ENCODE measurements at places on chromosomes 3 and 15.
A peak's percentile ranks its signal among the peaks of the same experiment; 100 is the strongest.

GRCh38 chr15:50377867-50378751 is 23.1 kb upstream of the GABPB1 start:
- no peak for DNase-seq

- DNase-seq: no peak
Observed at GRCh38 chr3:63841704-63842103, 21.9 kb downstream of the THOC7 start.

DNA sequence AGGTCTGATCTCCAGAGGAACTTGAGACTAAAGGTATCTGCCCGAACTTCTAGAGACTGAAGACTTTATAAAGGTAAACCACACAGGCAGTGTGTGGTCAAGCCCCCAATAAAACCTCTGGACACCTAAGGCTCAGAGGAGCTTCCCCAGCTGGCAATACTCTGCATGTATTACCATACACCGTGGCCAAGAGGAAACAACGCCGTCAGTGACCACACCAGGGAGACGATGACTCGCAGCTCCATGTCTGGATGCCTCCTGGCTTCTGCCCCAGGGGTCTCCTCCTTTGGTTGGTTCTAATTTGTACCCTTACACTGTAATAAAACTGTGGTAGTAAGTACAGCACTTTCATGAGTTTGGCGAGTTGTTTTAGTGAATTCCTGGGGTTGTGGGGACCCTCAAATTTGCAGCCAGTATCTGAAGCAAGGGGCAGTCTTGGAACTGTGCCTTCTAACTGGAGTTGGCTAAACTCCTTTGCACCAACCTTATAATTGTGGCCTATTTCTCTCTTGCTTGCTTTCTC is 32.1 kb upstream of the BCL2L10 start:
- DNase-seq: no peak

DNA sequence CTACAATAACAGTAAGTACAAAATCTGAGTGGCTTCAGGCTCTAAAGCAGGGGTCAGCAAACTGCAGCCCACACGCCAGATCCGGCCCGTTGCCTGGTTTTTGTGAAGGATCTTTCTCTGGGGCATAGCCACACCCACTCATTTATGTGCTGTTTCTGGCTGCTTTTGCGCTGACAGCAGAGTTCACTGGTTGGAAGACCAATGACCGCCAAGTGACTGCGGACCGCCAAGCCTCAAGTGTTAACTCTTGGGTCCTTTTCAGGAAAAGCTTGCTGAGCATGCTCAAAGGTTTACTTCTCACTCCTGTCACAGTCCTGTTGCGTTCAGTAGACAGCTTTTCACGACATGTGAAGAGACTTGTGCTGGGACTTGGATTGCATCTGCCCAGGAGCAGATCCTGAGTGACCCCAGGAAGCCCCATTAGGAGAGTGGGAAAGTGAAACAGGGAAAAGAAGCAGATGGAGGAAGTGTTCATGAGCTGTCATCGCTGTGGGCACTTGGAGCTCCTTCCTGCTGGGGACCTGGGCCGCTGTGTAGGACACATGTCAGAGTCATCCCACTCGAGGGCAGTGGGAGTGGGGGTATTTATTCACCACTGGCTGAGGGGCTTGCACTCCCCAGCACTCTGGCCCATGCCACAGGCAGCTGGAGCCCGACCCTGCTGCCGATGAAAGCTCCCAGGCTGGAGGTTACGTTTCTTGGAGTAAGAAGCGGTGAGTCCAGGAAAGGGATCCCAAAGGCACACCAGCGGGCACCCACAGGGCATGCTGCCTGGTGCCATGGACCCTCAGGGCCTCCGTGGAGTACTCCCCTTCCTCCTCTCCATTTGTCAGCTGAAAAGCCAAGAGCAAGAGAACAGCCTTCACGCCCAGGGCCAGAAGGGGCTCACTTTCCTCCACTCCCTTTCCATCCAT is 249.1 kb downstream of the PLCL2 start:
- DNase-seq: peak; percentile 59

GRCh38 chr3:185549651-185550111 is 2.7 kb downstream of the LIPH start:
- DNase-seq: no peak

DNA sequence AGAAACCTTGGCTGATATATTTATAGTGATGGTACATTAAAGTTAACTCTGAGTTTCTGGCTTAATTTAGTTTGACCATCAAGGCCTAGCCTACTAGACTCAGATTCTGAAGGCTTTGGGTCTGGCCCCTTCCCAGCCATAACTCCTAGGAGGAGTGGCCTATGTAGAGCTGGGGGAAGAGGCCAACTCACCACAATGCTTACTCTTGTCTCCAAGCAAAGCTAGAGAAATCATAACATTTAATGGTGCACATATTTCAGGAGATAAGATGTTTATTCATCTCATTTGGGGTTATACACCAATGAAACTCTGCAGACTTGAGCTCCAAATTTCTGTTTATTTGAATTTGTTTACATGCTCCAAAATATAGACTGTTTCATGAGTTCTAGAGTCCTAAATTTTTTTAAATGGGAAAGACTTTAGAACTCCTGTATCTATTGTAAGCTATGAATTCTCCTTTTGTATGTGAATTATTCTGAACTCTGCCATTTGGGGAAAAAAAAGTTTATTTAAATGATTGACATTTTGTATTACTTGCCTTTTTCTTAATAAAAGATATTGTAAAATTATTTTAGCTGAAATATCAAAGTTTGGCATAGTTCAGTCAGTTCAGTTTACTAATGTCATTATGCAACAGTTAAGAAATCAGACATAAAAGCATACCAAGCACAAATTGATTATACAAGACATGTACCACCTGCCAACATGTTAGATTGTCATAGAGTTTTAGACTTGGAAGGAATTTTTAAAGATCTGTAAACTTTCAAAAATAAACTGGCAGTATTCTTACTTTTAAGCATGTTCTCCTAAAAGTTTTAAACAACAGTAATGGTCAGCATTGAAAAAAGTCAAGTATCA is 143.4 kb upstream of the NR2E3 start:
- no peak for DNase-seq

DNA sequence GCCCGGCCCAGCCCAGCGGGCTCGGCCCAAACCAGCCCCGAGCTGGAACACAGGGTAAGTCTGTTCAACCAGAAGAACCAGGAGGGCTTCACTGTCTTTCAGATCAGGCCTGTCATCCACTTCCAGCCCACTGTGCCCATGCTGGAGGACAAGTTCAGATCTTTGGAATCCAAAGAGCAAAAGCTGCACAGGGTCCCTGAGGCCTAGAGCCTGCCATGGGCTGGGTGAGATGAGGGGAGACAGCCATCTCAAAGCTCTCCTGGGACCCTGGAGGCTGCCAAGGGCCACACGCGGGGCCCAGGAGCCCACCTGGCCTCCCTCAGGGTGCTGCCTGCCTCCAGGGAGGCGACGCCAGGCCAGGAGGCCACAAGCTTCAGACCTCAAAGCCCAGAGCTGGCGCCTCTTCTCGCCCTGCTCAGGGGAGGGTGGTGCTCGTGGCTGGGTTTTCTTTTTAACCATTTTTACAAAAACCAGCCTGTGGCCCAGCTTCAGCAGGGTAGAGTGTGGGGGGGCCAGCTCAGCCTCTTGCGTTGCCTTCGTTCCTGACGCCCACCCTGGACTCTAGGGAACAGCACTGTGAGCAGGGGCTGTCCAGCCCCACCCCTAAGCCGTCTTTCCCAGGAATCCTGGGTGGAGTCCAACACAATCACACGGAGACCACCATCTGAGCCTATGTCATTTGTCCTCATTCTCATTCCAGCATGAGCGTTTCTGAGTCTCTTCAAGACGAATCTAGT is 107.0 kb downstream of the ETFA start:
- no peak for DNase-seq

DNA sequence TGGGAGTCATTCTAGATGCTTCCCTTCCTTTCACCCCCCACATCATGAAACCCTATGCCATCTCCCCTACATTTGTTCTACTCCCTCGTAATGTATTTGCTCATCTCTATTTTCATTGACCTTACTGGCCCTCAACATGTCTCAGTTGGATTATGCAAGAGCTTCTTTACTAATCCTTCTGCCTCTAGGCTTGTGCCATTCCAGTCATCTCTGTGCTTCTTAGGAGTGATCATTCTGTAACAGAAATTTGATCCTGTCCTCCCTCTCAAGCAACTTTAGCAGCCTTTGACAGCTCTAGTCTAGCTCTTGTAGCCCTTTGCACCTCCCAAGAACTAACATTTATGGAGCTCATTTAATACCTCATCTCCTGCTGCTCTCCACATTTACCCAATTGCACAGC is 64.7 kb downstream of the ISL2 start:
- no peak for DNase-seq

DNA sequence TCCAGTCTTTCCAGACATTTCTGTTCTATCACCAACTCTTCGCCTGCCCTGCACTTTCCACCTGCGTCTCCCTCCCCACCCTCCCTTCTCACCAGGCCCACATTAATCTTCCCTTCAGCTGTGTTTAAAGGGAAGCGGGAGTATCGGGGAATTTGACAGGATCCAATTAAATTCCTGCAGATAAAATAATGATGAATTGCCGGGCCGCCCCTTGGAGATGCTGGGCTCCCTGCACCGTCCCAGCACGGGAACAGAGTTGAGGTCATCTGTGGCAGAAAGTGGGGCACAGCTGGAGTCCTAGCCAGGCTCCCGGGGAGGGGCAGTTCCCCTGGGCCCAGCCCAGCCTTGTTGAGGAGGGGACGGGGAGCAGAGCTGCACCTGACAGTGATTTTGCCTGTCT is 30.3 kb downstream of the PLXNA1 start:
- no peak for DNase-seq

DNA sequence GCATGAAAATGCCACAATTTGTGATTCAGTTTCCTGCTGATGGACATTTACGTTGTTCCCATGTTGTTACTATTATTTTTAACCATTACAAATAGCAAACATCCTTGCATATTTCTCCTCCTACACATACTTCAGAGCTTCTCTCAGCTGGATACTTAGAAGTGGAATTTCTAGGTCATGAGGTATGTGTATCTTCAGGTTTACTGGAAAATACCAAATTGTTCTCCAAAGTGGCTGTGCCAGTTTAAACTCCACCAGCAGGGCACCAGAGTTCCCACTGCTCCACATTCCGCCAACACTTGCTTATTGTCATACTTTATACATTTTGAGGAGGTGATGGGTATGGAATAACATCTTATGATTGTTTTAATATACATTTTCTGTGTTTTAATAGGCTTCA is 45.7 kb downstream of the PRR23E start:
- DNase-seq: no peak

- DNase-seq: no peak
Observed at GRCh38 chr3:128950223-128950938, 43.5 kb downstream of the CFAP92 start.

DNA sequence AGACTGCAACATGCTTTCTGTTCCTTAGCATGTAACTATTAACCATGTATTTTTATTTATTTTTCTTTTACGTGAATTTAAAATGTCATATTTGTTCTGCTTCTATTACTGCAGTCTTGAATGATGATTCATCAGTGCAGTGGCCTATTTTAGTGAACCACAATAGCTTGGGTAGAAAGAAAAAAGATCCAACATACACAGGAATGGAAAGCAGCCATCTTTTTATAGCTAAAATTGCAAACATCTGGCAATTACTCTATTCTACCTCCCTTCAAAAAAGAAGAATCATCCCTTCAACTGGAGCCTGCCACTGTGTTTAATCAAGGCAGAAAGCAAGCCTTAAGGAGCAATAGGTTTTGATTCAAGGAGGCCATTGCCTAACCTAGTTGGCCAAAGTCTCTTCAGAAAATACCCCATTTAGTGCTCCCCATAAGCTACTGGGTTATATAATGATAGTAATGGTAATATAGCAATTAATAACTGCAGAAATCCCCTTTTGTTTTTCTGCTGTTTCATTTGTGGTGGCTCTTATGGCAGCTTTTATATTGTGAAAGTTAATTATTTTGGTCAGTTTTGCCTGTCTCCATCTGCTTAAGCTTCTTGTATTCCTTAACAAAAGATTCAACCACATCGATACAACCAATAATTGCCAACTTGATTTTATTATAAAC is 267.3 kb downstream of the LPP start:
- DNase-seq: no peak

- no peak for DNase-seq
Observed at GRCh38 chr3:149411583-149411982, 34.1 kb upstream of the TM4SF1 start.

GRCh38 chr3:127216415-127217261 is 23.7 kb downstream of the PRR23E start:
- DNase-seq: no peak

Measured in stomach (tissue), 19 donors.